ENCODE measurements at places on chromosomes 1 and 21.

- DNase-seq: no peak
Observed at GRCh38 chr21:14115646-14116045, 95.1 kb downstream of the LIPI start.

- DNase-seq: no peak
Observed at GRCh38 chr21:34031835-34032370, 41.5 kb upstream of the MRPS6 start.

DNA sequence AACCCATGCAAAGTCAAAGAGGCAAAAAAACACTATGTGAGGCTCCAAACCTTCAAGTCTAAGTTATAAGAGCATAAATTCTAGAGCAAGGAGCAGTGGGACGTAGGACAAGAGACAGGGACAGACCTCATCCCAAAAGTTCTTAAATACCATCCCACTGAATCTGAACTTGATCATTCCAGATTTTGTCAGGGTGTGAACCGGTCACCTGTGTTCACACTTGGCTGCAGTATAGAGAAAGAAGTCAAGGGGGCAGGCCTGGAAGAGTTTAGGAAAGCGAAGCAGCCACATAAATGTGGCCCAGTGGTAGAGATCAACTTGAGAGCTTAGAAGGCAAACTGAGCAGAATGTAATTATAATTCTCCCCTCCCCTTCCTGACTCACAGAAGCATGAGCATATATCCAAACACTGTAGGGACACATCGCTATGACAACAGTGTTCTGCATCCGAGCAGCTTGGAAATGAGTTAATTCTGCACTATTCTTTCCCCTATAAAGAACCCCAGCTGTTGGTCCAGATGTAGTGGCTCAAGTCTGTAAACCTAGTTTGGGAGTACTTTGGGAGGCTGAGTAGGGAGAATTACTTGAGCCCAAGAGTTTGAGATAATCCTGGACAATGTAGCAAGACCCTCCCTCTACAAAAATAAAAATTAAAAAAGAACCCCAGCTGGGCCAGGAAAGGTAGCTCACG is 2.7 kb downstream of the AKR7A2 start:
- DNase-seq: no peak

DNA sequence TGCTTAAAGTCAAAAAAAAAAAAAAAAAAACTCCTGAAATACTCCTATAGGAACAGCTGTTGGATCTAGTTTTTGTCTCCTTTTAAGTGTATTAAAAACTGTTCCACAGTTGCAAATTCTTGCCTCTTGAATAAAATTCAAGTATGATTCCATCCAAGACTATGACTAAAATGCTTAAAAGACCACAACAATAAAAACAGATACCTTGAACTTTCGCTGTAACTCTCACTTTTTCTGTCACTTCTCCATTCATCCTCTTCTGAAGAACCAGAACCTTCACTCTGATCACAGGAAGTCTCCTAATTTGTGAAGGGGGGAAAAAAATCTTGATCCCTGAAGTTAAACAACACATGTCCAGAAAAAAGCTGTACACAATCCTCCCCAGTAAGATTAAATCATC is 55.0 kb upstream of the PSMG1 start:
- DNase-seq: no peak

DNA sequence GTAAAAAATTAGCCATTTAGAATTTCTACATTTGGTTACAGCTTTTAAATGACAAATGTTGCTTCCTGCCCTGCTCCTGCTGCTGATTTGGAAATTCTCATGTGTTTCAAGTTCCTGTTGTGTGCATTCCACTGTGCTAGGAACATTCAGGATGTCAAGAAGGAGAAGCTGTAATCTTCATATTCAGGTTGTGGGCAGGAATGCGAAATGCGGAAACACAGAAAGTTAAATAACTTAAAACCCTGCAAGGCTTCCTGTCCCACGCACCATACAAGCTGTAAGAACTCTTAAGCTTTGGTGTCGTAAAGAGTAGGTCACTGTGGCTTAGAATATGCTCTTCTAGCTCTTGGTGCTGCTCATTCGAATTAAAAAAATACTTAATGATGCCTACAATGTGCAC is 52.6 kb downstream of the S100B start:
- no peak for DNase-seq

DNA sequence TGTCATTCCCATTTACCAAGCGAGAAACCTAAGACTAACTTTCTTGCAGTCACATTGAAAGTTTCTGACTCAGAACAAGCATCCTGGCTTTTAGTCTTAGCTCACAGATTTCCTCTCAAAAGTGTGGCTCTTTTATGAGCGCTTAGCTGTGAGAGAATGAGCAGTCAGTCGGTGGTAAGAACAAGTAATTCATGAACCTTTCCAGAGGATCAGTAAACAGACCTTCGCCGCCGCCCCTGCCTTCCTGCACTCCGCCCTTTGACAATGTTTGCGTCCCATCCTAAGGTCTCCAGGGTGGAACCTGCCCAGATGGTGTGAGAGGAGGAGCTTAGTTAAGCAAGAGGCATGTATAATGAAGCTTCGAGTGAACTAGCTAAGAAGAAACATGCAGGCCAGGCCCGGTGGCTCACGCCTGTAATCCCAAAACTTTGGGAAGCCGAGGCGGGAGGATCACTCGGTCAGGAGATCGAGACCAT is 142.4 kb downstream of the GLUL start:
- no peak for DNase-seq

- DNase-seq: no peak
Observed at GRCh38 chr21:29805105-29805504, 134.7 kb downstream of the GRIK1 start.

GRCh38 chr1:27658951-27659496 is 13.0 kb downstream of the IFI6 start:
- DNase-seq: no peak

GRCh38 chr21:37145635-37146111 is 72.6 kb downstream of the TTC3 start:
- DNase-seq: no peak

GRCh38 chr1:40308036-40308727 is 8.9 kb downstream of the COL9A2 start:
- DNase-seq: no peak

DNA sequence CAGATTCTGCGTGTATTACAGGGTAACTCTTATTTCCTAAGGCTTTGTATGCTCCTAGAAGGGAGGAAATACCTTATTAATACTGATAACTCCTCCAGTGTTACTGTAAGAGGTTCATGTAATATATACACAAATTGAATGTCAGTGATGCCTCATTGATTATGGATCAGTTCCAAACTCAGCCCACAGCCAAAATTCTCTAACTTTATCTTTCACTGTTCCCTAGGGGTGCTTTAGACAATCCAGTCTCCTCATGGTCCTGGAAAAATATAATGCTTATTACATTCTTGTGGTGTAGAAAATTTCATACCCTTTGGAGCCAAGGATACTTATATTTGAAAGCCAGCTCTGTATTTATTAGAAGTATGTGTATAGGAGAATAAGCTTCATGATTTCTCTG is 73.0 kb downstream of the NGF start:
- DNase-seq: no peak

DNA sequence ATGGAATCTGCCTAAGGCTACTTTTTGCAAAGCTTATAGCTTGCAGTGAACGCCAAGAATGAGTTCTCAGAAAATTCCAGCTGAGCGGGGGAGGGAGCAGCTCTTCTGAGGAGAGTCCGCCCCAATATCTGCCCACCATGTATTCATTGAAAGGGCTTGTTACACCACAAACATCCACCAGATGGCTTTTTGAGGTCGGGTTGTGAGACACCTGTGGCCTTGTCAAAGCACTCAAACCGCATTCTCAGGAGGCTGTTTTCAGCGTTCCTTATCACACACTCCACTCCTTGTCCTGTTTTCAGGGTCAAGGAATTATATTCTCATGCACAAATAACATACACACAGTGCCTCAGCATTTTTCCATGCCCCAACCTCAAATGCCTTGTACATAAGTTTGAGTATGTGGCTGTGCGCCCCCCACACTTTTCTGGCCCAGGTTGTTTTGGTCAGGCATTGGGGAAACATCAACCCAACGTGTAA is 3.9 kb upstream of the C4BPB start:
- DNase-seq: peak; percentile 17

DNA sequence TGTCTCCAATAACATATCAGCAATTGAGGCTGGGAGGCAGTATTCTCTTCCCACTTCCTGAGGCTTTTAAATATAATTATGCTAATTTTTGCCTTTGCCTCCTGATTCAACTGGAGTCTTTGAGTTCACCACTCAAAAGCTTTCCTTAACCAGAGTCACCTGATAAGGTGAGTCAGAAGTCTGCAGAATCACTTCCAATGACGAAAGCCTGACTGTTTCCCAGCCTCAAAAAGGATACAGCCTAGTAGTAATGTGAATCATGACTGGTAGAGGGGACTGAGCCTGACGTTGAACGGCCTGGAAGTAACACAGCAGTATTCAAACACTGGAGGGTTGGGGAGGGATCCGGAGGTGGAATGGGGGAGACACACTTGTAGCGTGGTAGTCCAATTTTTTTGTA is 10.4 kb upstream of the MRPL9 start:
- DNase-seq: no peak

DNA sequence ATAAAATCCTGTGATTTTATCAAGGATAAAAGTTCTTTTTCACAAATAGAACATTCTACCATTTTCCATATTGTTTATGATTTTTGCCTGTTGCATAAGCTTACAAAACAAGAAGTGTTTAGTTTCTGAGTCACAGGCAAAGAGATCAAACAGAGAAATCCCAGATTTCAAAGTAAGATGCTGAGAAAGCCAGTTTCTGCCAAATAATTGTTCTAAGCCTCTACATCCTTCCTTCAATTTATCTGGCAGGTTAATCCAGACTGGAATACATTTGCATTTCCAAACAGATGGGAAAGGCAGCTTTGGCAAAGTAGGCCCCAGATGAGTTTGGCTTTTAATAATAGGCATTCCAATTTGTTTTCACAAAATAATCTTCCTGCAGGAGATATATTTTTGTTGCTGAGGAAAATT is 2.5 kb downstream of the SLC1A7 start:
- no peak for DNase-seq

- DNase-seq: no peak
Observed at GRCh38 chr1:221335161-221336101, 406.5 kb downstream of the DUSP10 start.

- DNase-seq: no peak
Observed at GRCh38 chr1:95829556-95829955, 595.5 kb downstream of the RWDD3 start.

DNA sequence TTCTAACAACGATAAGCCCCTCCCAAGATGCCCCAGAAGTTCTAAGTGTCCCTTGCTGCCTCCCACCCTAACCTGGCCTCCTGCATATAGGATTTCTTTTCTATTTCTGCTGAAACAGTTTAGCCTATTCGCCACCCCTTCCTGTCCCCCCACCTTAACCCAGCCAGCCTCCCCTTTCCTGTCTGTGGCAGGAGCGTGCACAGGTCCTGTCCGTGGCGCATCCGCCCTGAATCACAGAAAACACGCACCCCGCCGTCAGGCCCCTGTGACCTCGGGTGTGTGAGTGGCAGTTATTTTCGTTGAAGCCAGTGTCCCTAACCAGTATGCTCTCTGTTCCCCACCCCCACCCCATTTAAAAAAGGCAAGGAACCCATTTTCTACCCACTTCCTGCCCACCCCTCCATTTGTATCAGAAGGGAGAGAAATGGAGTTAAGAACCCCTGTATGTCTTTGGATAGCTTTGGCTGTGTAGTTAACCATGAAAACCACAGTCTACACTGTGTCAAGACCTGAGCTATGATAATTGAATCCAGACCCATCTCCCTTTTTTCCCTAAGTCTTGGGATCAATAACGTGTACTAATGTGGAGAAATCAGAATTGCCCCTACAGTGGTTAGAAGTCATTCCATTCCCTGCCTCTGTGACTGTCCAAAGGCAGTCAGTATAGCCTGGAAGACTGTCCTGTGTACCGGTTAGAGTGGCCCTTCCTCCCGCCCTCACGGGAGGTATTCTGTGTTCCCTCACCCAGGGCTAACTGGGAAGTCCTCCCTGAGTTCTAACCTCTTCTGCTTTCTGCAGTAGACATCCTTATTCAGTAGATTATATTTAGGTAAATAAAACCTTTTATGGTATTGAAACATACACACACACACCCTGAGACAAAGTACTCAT is 1.8 kb downstream of the PLEKHO1 start:
- peak; percentile 61 for DNase-seq

- no peak for DNase-seq
Observed at GRCh38 chr1:183131166-183131565, 54.9 kb upstream of the LAMC2 start.

DNA sequence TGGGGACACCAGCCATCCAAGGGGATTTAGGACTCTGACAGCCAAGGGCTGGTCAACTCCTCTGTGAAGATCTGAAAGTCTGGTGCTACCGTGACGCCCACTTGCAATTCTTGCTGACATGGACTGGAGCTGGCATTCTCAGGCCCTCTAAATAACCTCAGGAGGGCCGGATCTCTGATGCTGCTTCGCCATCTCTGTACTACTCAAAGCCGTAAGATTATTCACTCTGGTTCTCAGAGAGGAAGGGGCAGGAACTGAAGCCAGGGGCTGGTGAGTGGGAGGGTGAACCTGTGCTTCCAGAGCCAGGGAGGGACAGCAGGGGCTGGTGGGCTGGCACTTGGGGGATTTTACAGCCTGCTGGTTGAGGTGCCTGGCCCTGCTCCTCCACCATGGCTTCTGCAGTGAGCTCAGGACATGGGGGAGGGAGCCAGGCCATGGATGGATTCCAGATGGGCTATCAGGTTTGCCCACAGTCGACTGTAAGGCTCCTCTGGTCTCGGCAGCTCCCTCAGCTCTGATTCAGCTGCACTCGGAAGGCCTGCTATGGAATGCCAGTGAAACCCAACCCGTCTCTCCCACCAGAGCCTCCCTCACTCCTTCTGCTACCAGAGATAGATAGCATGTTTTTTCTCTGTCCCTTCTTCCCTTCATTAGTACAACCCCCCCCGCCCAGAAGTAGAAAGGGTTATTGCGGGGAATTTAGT is 84.5 kb downstream of the PLXNA2 start:
- no peak for DNase-seq

GRCh38 chr1:243946946-243947345 is 96.9 kb upstream of the AKT3 start:
- no peak for DNase-seq

GRCh38 chr1:198563583-198563982 is 23.1 kb upstream of the ATP6V1G3 start:
- DNase-seq: no peak

- no peak for DNase-seq
Observed at GRCh38 chr1:86741947-86742572, 37.7 kb downstream of the SH3GLB1 start.

DNA sequence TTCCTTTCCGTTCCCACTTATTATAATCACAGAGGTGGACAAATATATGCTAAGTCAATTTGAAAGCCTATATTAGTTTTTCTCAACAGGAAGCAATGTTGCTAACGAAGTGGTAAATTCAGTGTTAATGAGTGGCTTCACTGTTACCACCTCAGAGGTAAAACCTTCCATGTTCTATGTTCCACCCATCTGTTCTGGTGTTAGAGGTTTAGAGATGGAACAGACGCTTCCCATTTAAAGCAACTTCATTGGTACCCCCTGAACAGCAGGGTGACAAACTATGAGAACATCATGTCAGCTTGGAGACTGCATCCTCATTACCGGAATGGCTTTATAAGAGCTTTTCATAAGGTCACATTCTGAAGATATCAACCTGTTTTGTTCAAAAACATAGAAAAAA is 77.9 kb downstream of the ZNF644 start:
- DNase-seq: no peak

GRCh38 chr1:167791281-167792187 is 69.8 kb downstream of the MPZL1 start:
- no peak for DNase-seq

Measured in activated CD8-positive, alpha-beta memory T cell treated with anti-CD3 and anti-CD28 coated beads for 1 hour (primary cell).